ENCODE measurements at places on chromosomes 5 and 9.

GRCh38 chr5:38070304-38070950, 187.9 kb upstream of the EGFLAM start:
- no peak for DNase-seq

- no peak for DNase-seq
These were observed 25.9 kb upstream of the NDST1 start for GRCh38 chr5:150481972-150482406.

- DNase-seq, result no peak
These were observed 71.3 kb downstream of the SH3TC2 start for GRCh38 chr5:148991566-148991965.

- DNase-seq, result no peak
These were observed 188.5 kb upstream of the NREP start for GRCh38 chr5:111945535-111945934.

DNA sequence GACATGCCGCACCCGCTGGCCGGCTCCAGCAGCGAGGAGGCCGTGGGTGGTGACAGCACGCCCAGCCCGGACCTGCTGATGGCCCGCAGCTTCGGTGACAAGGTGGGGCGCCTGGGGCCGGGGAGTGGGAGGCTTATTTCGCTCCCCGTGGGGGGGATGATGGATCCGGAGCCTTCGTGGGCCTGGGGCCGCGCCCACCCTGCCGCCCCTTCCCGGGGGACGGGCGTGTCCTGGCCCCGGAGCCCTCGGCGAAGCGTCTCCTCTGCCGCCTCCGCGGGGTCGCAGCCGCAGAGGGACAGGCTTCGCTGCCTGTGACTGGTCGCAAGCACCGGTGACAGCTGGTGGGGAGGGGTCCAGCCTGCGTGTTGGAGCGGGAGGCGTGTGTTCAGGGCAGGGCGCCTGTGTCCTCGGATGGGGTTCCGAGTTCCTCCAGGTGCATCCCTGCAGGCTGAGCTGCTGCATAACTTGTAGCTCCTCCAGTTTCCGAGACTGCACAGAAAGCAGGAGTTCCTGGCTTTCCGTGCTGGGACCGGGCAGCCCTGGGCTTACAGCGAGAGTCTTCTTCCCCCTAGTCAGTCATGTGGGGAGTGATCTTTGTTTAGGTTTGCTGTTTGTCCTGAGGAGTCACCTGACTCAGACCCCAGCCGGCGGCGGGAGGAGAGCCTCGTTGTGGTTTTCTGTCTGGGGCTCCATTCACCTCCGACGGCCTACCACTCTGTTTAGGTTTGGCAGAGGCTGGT, 666 bp downstream of the SNX30 start:
- DNase-seq, result no peak

DNA sequence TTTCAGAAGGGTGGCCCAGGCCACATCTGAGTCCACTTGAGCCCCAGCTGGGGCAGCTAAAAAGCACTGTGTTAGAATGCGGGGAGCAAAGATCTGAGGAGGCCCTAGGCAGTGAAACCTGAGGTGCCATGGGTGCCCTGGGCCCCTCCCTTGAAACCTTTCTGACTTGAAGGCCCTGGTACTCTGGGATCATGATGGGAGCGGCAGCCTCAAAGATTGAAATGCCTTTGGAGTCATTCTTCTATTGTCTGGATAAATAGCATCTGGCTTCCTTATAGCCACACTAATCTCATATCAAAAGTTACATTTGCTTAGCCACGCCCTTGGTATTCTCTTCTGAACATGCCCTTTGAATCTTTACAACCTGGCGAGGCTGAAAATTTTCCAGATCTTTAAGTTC, 7.7 kb upstream of the SEMA5A start:
- no peak for DNase-seq

DNA sequence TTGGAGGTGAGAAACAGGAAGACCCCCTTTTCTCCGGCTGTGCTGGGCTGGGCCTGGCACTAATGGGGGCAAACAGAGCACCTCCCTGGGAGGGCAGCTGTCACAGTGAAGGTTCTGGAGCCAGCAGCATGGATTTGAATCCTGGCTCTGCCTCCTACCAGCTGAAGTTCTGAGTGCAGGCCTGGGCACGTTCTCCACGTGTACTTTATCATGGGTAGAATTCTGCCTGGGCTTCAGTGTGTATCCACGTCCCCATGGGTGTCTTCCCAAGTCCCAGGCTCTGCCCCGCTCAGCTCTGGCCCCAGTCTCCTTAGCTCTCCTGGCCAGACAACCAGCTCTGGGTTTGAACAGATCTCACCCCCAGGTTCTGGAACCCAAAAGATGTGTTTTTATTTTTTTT, 223.2 kb downstream of the PBX3 start:
- DNase-seq, result no peak

DNA sequence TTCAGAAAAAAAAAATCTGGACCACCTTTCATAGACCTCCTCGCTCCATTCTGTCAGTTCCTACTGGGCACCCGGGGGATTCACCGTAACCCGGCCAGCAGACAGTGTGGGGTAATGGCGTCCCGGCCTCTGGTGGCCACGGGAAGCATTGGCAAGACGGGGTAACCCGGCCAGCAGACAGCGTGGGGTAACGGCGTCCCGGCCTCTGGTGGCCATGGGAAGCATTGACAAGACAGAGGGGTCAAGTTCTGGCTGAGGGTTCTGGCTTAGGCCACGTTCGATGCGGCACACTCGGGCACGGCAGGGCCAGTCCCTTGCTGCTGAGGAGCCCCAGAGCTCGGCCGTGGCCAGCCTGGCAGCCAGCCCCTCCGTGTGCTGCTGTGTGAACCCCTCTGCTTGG, 116.2 kb upstream of the RAPGEF1 start:
- no peak for DNase-seq

GRCh38 chr5:115947260-115947659, 15.0 kb upstream of the LVRN start:
- DNase-seq, result no peak

DNA sequence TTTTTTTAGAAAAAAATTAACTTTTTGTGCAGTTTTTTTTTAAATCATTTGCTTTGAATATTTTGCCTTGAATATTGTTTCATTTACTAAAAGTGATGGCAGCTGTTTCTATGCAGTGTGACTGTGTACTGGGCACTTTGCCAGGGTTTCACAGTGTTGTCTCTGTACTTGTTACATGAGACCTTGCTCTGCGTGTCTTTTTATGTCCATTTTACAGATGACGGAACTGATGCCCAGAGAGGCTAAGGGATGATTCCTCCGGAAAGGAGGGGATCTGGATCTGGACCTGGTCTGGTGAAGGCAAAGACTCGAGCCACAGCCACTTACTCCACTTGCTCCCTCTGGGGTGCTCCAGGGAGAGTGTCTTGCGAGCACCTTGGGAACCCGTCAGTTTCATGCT, 124.8 kb upstream of the PTCH1 start:
- DNase-seq, result no peak

DNA sequence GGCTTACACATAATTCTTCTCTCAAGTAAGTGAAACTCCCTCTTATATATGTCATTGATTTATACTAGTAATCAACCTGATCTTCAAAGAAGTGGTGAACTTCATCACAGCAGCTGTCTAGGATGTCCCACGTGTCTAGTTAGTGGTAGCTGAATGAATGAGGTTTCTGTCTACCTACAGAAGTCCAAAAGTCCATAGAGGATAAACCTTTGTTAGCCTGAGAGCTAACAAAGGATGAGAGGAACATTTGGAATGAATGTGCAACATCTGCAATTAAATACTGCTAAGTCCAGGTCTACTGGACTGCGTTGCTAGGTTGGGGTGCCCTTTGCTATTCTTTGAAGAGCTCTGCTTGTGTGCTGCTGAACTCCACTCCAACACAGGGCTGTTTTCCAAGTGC, 213.8 kb upstream of the DAP start:
- DNase-seq, result no peak

GRCh38 chr5:133508845-133509741, 103.2 kb downstream of the FSTL4 start:
- DNase-seq, result no peak

GRCh38 chr5:141512390-141512910, 23.6 kb downstream of the PCDHGC5 start:
- peak; percentile 63 for DNase-seq

- DNase-seq, result no peak
These were observed 343.7 kb downstream of the ENC1 start for GRCh38 chr5:74296685-74297408.

GRCh38 chr5:160363660-160364395, 6.6 kb downstream of the C1QTNF2 start:
- DNase-seq, result no peak

DNA sequence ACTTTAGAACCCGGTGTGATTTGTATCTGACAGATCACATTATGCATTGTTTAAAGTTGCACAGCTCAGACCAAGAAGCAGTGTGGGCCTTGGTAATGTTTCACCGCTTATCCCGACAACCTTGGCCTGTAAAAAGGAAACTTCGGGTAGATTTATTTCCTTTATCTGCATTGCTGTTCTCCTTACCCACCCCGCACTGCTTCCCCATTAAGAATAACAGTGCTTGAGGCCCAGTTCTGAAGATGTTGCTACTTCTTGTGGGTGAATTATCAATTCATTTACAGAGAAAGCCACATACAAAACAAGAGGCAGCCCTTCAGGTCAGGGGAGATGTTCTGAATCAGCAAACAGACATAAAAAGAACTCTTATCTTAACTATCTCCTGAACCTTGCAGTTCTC, 8.4 kb downstream of the SMARCA2 start:
- no peak for DNase-seq

GRCh38 chr5:9498541-9499497, 47.1 kb downstream of the SEMA5A start:
- DNase-seq, result peak; percentile 59

- DNase-seq, result no peak
These were observed 81.8 kb downstream of the LURAP1L start for GRCh38 chr9:12856603-12857002.

Data from hematopoietic multipotent progenitor cell (in vitro differentiated cells).